ENCODE measurements at places on chromosomes 3 and 15. TPM values are rescaled to one million over a fixed set of nuclear protein-coding genes. Genes with fewer than 3 reads are reported as not detected.

Gene IMPDH2
- 130 TPM for polyA plus RNA-seq

Gene TFRC
- 9.8 TPM for polyA plus RNA-seq

Gene CIAO2A
- 29.1 TPM for polyA plus RNA-seq

Gene ONECUT1
- not detected for polyA plus RNA-seq
